Right hindlimb (tissue), 1 donor: ENCODE measurements at places on chromosomes 4 and X.

- DNase-seq = no peak
Observed at GRCh38 chr4:75048208-75048879, 115.4 kb downstream of the PARM1 start.

DNA sequence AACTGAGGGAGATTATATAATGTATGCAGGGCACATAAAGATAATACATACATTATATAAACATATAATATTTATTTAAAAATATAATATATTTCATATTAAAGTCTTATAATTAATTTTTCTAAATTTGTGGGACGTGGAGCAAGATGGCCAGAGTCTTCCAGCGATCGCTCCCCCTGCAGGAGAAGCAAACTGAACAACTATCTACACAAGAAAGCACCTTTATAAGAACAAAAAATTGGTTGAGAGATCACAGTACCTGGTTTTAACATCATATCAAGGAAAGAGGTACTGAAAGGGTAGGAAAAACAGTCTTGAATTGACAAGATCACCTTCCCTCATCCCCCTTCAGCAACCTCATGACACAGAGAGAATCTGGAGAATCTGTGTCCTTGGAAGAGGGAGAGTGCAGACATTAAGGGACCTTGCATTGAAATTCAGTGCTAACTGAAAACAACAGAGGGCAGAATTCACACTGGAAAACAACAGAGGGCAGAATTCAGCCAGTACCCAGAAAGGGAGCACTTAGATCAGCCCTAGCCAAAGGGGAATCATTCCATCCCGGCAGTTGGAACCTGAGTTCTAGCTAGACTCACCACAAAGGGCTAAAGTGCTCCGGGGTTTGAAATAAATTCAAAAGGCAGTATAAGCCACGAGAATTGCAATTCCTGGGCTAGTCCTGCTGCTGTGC lies 262.5 kb upstream of the NDST3 start:
- no peak for DNase-seq

DNA sequence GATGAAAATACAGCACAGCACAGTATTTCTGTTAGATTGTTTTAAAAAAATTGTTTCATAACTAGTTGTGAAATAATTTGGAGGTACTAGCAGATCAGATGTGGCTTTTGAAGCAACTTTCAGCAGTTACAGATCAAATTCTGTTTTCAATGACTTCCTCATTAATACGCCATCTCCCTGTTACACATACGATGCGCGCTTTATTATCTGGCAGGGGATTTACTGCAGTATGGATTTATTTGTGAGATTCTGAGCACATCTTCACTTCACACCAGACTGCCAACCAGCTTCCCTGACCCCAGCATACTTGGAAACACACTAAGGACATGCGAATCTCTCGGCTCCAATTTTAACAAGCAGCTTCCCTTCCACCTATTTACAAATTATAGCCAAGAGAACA lies 235.5 kb upstream of the DIAPH2 start:
- peak; percentile 15 for DNase-seq

DNA sequence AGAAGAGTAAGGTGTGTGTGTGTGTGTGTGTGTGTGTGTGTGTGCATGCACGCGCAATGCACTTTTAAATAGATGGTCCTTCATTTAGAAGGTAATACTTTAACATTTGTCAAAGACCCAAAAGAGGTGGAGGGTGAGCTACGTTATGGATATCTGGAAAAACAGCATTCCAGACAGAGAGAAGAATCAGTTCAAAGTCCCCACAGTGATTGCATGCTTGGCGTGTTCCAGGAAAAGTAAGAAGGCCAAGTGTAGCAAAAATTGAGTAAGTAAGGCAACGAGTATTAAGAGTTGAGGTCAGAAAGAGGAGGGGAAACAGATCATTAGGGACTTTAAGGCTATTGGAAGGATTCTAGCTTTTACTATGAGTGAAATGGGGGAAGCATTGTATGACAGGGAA lies 21.9 kb upstream of the GABRE start:
- DNase-seq = no peak

GRCh38 chr4:168390041-168390440 lies 71.5 kb upstream of the DDX60 start:
- DNase-seq = no peak

DNA sequence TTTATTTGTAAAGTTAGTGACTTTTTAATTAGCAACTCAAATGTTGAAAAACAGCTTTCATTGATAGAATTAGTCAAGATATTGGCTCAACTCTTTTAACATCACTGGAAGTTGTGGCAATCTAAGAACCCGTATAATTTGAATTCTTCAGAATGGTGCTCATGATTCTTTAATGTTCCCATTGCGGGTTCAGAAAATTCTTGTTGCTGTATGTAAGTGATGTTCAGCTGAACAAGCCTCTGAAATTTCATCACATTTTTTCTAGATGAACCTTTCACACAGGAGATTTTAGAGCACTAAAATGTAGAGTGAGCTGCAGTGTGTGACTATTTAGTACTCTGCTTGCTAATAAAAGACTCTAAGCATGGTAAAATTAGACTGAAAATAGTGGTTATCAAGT lies 1317.7 kb downstream of the FSTL5 start:
- DNase-seq = no peak

DNA sequence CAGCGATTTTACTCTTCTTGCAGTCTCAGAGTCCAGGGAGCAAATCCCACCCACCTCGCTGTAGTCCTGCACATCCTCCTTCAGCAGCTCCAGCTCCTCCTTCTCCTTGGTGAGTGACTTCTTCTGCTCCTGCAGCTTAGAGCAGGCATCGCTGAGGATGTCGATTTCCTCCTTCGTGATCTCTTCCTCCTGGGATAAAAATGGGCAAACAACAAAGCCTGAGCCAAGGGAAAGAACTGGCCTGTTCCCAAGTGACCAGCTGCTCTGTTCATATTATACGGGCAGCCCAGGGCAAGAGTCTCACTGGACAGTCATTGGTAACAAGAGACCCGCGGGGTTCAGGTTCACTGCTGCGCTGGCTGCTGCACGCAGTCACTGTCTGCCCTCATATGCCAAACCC lies 26.2 kb downstream of the FGFR3 start:
- no peak for DNase-seq

- no peak for DNase-seq
Observed at GRCh38 chr4:139759097-139759496, 93.5 kb downstream of the MGST2 start.

- no peak for DNase-seq
Observed at GRCh38 chr4:158787709-158788475, 19.1 kb downstream of the FNIP2 start.

GRCh38 chrX:15864023-15864422 lies 9.4 kb upstream of the AP1S2 start:
- DNase-seq = peak; percentile 13

DNA sequence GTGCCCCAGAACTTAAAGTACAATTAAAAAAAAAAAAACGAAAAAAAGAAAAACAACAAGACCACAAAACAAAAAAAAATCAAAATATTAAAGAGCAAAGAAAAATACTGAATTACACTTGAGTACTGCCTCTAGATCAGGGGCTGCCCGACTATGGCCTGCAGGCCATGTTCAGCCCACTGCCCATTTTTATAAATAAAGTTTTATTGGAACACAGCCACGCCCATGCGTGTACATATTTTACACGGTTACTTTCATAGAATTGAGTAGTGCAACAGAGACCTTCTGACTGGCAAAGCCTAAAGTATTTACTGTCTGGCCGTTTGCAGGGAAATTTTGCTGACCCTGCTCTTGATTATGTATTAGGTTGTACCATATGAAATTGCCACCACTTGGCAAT lies 130.5 kb downstream of the ATXN3L start:
- DNase-seq = no peak

GRCh38 chrX:140431521-140431920 lies 73.3 kb downstream of the SOX3 start:
- no peak for DNase-seq

- DNase-seq = no peak
Observed at GRCh38 chr4:101037938-101038413, 309.4 kb downstream of the PPP3CA start.

- DNase-seq = no peak
Observed at GRCh38 chr4:40976343-40976742, 226.6 kb downstream of the NSUN7 start.

- no peak for DNase-seq
Observed at GRCh38 chrX:129593137-129593536, 53.1 kb downstream of the OCRL start.

DNA sequence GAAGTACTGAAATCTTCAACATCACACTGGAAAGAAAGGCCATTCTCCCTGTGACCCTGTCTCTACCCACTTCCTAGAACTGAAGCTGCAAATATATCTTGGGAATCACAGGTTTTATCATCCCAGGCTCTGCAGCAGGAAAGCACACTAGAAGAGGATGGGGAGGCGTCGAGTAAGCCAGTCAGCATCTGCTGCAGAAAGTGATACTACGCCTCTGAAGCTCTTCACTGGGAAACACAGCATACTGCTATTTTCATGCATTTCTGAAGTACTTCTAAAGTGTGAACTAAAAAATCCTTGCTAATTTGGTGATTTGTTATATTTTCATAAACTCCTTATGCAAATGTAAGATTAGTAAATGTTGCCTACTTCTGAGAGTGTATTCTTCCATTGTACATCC lies 29.1 kb downstream of the RAB33B start:
- DNase-seq = no peak

DNA sequence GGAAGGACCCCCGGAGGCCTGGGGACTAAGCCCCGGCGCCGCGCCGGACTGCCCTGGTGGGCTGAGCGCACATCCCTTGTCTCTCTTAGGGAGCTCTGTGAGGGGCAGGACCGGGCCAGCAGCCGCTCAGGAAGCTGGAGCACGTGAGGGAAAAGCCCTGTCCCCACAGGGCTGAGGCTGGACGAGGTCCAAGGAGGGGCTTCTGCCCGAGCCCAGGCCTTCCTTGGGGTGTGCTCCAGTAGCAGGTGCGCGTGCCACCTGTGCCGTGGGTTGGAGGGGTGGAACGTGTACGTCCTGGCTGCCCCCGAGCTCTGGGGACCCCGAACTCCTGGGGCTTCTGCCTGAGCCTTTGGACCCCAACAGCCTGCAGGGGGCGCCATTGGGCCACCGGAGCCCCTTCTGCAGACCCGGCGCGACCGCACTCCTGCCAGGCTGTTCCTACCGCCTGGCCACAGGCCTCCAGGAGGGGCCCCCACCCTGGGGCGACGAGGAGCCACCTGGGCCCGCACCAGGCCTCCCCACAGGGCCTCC lies 27.2 kb downstream of the TACC3 start:
- peak; percentile 80 for DNase-seq

DNA sequence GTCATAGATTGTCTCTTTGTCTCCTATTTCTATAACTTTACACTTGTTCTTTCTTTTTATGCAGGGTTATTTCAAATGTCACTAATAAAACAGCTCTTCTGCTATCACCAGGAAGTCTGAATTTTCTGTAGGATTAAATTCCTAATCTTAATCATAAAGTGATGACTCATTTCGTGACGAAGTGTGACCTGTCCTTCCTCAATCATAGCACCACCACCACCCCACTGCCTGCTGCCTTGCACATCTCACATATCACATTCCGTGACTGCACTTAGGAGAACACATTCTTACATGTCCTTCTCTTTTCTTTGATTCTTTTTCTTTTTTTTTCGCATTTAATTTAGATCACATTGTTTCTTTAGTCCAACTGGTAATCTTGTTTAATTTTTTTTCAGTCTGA lies 57.7 kb upstream of the UGT2B7 start:
- no peak for DNase-seq

GRCh38 chrX:4690521-4690920 lies 977.1 kb upstream of the PRKX start:
- DNase-seq = no peak
